BE2C (cell line): ENCODE measurements at places on chromosomes 7 and 10.

DNA sequence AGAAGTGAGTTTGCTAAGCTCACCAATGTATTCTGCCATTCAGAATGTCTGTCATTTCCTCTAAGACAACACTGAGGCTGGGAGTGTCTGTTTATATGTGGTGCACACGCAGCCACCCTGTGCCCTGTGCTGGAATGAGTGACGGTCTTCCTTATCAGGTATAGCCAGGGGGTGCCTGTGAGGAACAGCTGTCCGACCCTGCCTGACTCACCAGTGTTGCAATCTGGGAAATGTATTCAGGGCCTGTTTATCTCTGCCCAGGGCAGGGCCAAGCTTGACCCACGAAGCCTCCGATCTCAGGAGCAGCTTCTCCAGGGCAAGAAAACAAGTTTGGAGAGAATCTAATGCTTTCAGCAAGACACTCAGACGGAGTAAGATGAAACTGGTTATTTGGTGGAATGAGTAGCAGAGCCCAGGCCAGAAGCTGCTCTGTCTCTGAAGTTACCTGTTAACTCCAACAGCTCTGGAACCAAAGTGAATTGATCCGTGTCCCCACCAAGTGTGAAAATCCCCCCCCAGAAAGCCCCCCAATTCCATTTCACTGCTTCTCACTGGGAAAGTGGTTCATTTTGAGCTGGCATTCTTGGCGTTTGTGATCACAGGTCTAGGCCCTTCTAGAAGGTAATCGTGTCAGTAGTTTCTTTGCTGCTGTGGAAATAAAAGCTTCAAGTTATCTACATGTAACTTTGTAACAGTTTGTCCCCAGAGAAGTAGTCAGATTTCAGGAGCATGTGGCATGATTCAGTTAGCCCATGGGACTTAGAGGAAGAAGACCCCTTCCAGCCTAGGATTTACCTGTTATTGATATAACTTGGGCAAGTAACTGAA, 6.1 kb upstream of the UBE2H start:
- peak; percentile 72 for DNase-seq

- no peak for DNase-seq
Observed at GRCh38 chr7:64509583-64509982, 53.3 kb downstream of the ZNF680 start.

DNA sequence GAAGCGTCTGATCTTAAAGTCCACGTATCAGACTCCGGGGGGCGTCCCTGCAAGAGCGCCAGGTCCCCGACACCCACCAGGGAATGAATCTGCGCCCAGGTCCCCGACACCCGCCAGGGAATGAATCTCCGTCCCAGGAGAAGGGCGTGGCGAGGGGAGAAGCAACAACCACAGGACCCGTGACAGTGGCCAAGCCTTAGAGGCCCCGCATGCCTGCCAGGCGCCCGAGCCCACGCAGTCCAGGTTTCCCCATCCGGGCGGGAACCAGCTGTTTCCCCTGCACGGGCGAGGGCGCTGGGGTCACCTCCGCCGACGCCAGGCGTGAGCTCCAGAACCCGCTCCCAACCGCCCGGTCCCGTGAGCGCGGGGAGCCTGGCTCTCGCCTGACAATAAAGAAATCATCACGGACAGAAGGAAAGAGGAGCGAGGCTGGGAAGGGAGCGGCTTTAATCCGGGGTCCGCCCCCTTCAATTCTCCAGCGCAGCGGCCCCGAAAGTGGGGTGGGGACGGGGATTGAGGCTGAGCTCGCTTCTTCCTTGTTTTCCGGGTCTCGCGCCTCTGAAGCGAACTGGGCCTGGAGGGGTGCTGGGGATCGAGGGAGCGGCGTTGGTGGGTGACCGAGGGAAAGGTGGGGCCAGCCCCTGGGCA, 29.0 kb upstream of the BMS1 start:
- DNase-seq, result no peak

DNA sequence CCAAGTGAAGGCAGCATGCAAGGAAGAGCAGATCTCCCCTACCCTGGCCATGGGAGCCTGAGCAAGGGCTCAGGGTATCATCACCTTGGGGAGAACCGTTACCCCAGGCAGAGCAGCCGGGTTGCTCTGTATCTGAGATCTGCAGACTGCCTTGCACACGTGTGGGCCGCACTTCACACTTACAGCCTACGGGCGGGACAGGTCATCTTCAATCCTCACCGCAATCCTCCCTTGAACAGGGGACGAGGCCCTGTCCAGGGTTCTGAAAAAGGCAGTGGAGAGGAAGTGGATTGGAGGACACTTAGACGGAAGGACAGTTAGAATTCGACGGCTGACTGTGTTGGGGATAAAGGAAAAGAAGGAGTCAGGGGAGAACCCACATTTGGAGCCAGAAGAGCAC, 51.4 kb downstream of the NPS start:
- DNase-seq, result no peak

DNA sequence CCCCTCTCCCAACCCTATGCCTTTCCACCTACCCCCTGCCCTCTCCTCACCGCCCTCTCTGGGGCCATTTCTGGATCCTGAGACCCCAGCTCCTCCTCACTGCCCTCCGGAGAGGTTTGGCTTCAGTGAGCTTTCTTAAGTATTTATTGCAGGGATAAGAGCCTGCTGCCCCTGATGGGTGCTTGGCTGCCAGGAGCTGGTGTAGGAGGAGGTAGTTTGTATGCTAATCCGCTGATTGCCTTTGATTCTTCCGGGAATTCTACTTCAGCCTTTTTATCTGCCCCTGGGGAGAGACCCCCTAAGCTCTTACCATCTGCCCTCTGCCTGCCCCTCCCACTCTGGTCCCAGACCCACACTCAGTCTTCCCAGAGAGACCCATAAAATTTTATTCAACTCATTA, 263.5 kb upstream of the PODXL start:
- DNase-seq, result no peak

GRCh38 chr10:45470098-45471012, 96.3 kb downstream of the ALOX5 start:
- no peak for DNase-seq

GRCh38 chr7:76222333-76222732, 20.6 kb downstream of the SRRM3 start:
- DNase-seq, result no peak

- DNase-seq, result no peak
Observed at GRCh38 chr10:108567899-108568752, 1355.2 kb downstream of the XPNPEP1 start.

DNA sequence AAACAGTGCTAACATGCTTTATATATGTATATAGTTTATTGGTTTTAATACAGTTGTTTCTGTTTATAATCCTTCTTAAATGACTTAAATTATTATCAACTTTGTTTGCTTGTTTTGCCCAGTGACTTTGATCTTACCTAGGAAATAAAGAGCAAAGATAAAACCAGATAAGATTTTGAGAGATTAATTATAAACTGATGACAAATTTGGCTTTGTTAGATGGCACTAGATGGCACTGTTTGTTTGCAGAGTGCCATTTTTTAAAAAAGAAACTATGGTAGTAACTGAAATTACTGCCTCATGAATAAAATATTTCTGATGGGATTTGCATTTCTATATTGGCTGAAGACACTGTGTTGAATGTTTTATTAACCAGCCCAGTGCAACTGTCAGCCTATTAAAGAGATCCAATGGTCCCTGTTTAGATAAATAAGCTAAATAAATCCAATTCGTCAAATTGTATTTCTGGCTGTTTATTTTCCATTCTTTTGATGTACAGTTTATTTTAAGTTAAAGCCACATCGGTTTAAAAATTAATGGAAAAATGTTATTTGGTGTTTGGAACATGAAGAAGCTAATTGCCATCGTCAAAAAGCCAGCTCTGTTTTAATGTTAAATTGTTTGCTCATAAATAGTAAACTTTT, 28.7 kb downstream of the VTI1A start:
- no peak for DNase-seq

- DNase-seq, result no peak
Observed at GRCh38 chr10:91010952-91011351, 90.1 kb upstream of the ANKRD1 start.

DNA sequence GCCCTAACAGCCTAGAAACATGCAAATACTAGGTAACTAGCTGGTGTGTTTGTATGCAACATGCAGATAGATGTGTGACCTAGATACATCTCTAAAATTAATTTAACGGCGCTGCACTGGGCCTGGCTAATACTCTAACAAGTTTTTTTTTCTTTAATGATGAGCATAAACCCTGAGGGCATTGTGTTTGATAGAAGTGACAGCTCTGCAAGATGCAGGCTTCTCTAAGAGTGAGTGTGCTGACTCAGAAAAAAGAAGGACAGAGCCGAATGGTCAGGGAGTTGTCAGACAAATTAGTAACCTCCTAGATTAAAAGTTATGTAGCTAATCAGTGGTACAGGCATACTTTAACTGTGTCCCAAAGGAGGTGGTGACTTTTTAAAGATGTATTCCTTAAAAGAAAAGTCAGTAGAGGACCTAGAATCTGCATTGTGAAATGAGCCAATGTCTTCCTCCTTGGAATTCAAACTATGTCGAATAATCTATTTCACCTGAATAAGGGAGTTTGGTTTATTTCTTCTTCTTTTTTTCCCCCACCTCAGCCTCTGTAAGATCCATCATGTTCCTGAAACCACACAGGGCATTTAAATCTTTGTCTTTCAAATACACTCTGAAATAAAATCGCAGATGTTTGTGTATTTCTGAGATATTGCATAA, 315.1 kb downstream of the GFRA1 start:
- no peak for DNase-seq

- DNase-seq, result no peak
Observed at GRCh38 chr10:44182909-44183308, 202.0 kb downstream of the CXCL12 start.

- no peak for DNase-seq
Observed at GRCh38 chr10:78769526-78769925, 299.2 kb upstream of the ZMIZ1 start.
